ENCODE measurements at places on chromosomes 7 and 10.

- no peak for DNase-seq
Observed at GRCh38 chr7:138584696-138585095, 116.5 kb downstream of the SVOPL start.

DNA sequence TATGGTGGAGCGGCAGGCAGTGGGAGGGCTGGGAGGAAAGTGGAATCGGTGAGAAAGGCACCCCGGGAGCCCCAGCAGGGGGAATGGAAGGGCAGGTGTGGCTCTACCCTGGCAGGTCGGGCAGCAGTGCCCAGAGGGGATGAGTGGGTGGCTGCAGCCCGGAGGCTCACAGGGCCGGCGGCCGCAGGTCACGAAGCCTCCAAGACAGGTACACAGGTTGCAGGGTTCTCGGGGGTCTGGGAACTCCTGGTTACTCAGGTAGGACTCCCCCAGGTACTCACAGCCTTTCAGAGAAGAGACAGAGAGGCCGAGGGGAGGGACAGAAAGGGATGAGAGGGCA lies 21.8 kb downstream of the KCP start:
- no peak for DNase-seq

DNA sequence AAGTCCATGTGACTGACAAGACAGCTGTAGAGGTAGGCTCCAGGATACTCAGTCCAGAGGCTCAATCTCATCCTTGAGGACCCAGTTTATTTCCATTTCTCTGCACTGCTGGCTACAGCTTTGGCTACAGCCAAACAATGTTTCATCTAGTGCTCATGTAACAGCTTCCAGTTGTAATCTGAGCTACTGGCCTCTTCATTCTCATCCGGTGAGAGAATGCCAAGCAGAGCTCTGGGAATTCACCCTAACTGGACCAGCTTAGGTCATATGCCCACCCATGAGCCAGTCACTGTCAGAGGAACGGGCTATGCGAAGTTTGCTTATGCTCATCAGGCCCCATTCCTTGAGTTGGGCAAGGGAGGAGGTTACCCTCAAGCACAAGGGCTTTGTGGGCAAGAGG lies 192.9 kb downstream of the EVX1 start:
- no peak for DNase-seq

- DNase-seq = no peak
Observed at GRCh38 chr10:77578583-77579227, 58.9 kb downstream of the KCNMA1 start.

DNA sequence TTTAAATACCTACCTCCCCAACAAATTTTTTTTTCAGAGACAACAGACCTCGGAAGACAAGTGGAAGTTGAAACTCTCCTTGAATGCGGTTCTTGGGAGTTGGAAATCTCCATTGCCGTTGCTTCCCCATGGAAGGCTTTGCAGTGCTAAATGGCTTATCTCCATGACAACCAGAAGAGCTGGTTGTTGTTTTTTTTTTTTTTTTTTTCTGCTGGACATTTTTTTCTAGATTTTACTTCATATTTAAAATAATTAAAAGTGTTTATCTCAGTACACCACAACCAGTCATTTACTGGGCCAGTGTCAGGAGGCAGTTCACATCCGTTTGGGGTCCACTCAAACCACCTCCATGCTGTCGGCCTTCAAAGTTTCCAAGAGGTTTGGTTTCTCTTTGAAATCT lies 348.5 kb upstream of the PRKCQ start:
- no peak for DNase-seq

DNA sequence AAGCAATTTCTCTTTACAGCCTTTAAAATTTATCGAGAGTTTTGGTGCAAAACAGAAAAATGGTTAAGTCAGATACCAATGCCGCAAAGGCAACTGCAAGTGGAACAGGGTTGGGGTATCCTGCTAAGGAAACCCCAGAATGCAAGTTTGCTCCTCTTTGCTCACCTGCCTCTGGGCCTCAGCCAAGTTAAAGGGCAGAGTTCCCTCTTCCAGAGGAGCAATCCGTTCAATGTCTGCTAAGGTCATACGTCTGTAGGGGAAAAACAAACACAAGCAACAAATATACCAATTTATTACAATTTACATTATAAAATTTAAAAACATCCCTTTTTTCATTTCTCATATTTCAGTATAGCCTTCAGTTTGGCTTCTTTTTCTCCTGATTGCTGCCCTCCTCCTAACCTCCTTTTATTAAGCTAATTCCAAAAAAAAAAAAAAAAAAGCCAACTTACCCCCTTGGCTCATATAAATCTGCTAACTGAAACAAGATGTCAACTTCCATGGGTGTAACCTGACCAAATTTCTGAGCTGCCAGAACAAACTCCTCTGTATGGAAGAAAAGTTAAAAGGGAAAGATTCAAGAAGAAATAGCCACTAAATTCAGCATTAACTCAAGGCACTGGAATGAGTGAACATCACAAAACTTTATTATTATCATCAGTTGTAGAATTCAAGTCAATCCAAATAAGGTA lies 132.6 kb downstream of the SLC25A13 start:
- DNase-seq = no peak

- no peak for DNase-seq
Observed at GRCh38 chr10:74681917-74682627, 144.3 kb upstream of the KAT6B start.

DNA sequence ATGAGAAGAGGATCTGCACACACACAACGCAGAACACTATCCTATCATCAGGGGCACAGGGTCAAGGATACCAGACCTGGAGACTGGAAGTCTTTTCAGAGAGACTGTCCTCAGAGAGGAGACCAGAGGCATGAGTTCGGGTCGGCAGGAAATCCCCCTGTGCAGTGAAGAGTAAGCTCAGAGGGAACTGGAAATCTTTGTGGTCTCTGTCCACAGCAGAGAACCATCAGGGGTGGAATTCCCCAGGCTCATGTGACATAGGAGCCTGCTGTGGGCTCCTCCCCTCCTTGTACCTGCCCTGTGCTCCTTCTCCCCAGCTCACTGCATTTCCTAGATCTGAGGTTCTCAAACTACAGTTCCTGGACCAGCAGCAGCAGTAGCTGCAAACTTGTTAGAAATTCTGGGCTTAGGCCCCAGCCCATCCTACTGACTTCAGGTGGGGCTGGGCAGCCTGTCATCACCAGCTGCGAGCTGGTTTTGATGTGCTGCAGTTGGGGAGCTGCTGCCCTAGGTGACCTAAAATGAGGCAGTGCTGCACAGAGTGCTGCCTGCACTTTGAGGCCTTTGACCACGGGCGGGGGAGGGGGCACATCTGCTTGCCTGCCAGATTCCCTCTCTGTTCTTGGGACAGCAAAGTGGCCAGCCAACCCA lies 2.4 kb downstream of the ZMIZ2 start:
- DNase-seq = no peak
